ENCODE measurements at places on chromosomes 16 and 17.

- no peak for DNase-seq
These were observed 157.4 kb downstream of the PRKCA start for GRCh38 chr17:66459811-66460270.

- peak; percentile 91 for DNase-seq
These were observed 4.4 kb downstream of the SNAI3 start for GRCh38 chr16:88681709-88682451.

DNA sequence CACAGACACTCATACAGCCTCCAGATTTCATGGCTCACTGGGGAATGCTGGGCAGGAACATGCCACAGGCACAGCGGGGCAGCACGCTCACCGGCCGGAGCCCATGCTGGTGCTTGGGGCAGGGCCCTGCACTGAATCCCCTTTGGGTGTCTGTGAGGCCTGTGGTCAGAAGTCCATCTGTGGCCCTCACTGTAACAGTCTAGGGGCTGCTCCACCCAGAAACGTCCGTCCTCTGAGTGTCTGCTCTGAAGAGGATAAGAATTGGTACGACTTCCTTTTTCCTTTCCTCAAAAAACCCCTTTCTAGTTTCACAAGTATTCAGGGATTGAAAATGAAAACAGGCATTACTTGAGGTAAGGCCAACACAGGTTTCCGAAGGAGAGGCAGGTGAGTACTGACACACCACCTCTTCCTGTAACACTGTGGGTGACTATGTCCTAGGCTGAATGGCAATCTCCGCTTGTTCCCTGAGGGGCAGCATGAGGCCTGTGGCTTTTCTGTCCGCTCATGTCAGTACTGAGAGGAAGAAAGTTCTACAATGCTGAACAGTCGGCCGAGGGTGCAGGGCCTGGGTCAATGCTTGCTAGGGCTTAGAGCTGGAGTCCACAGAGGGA lies 42.5 kb downstream of the TMEM11 start:
- peak; percentile 60 for DNase-seq

GRCh38 chr16:54389836-54390494 lies 103.4 kb upstream of the IRX3 start:
- DNase-seq, result no peak

GRCh38 chr17:17376362-17376761 lies 73.2 kb downstream of the NT5M start:
- DNase-seq, result no peak

DNA sequence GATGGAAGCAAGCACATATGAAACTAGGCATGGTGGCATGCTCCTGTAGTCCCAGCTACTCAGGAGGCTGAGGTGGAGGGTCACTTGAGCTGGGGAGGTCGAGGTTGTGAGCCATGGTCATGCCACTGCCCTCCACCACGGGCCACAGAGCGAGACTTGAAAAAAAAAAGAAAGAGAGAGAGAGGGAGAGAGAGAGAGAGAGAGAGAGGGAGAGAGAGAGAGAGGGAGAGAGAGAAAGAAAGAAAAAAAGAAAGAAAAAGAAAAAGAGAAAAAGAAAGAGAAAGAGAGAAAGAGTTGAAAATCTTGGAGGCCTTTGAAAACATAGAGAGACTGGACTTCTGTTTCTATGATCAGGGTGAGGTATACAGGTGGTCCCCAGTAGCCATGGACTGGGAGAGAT lies 15.4 kb upstream of the ARL4D start:
- DNase-seq, result no peak

GRCh38 chr17:36934692-36935630 lies 2.3 kb upstream of the LHX1 start:
- no peak for DNase-seq

DNA sequence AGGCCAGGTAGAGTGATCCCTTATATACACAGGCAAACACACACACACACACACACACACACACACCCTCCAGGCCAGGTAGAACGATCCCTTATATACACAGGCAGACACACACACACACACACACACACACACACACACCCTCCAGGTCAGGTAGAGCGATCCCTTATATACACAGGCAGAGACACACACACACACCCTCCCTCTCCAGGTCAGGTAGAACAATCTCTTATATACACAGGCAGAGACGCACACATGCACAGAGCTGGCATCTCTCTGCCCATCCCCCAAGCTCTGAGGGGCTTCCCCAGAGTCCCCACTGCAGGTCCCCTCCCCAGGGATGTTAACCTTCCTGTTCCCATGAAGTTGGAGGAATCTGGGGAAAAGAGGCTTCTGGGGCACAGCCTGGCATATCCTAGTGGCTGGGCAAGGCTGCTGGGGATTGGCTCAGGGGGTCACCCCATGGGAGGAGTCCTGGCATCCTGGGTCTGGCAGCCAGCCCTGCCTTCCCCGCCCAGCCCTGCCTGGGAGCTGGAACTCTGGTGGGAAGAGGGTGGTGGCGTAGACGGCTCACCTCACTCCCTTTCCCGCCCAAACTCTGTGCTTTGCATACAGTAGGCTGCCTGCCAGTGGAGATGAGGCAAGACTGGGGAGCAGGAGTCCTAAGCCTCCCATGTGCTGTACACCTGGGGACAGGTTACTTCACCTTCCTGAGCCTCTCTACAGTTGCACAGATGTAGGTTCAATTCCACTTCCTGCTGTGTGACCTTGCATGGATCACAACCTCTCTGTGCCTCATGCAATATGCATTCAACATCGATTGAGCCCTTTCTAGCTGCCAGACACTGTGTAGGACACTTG lies 41.8 kb downstream of the TEKT5 start:
- DNase-seq, result no peak

DNA sequence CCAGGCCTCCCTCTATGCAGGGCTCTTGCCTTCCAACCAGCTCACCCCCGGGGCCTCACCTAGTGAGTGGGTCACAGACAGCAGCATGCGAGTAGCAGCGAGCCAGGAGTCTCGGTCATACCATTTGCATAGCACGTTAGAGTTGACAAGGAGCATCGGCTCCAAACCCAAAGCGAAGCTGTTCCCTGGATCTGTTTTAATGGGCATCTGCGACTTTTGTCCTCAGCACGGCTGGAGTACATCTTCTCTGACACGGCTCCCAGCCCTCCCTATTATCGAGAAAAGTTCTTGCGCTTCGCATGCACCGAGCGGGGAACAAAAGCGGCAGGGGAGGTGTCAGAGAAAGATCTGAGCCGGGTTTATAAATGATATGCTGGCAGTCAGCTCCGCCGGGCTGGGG lies 253.3 kb downstream of the MAF start:
- no peak for DNase-seq

GRCh38 chr16:66616592-66616991 lies 12.1 kb downstream of the CMTM3 start:
- DNase-seq, result no peak

DNA sequence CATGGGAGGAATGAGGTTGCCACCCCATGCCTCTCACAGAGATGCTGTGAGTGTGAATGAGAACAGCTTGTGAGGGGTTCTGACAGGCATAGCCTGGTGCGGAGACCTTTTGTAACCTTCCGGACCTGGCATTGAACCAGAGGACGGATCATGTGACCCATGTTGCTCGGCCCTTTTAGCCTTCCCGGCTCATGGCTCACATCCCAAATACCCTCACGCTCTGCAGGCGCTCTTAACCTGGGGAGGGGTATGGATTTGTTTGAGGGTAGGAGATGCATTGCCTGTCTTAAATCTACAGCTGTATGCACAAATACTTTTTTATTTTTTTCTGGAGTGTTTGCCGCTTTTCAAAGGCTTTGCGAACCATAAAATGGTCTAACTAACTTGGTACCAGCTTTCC lies 102.4 kb upstream of the CRHR1 start:
- no peak for DNase-seq

DNA sequence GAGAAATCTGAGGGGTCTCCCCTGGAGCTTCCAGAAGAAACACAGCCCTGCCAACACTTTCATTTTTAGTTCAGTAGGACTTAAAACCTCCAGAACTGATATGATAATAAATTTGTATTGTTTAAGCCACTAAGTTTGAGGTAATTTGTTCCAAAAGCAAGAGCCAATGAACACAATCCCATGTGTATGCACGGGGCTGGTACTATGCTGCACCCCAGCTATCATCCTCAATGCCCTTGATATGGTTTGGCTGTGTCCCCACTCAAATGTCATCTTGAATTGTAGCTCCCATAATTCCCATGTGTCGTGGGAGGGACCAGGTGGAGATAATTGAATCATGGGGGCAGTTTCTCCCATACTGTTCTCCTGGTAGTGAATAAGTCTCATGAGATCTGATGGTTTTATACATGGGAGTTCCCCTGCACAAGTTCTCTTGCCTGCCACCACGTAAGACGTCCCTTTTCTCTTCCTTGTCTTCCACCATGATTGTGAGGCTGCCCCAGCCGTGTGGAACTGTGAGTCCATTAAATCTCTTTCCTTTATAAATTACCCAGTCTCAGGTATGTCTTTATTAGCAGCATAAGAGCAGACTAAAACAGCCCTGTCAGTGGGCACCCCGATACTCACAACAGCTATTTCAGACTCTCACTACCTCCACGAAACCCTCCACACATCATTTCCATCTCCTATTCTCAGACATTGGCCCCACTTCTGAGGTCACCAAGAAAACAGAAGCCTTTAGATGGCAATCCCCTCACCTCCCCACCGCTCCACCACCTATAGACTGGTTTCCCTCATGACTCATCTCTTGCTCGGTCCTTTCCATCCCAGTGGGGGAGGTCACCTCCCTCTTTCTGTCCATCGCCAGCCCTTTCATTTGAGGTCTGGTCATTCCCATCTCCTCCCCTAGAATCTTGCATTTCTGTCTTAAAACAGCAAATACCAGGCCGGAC lies 8.9 kb upstream of the CACNG1 start:
- peak; percentile 43 for DNase-seq

GRCh38 chr17:67017910-67018309 lies 26.4 kb upstream of the CACNG1 start:
- DNase-seq, result no peak

GRCh38 chr16:22705799-22706198 lies 108.2 kb upstream of the HS3ST2 start:
- DNase-seq, result no peak

DNA sequence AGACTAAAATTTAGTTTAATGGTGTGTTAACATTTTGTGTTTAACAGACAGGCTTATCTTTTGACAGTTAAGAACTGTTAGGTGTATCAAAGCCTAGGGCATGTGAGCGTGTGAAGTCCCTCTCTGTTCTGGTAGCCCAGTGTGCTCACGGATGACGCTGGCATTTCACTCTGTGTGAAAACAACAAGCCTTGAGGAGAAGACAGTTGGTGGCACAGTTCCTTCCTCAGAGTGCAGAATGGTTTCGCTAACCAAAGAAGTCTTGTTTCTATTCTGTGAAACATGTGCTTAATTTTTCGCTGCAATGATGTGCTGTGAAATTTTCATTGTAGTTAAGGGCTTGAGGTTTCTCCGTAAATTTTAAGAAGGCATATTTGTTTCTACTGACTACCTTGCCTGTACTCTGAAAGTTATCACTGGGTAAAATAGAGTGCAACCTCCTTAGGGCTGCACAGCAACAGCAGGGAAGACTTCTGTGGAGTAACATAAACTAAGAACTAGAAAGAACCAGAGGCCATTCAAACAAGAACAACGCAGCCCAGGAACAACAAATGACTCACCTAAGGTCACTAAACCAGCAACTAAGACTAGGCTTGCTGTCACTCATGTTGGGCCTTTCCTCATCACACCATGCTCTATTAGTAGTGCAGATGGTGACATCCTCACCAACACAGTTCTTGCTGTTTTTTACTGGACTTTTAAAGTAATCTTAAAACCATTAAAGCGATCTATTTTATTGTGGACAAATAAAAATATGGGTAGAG lies 33.4 kb downstream of the BRD7 start:
- DNase-seq, result no peak

- no peak for DNase-seq
These were observed 2.0 kb downstream of the XYLT2 start for GRCh38 chr17:50347894-50348291.

DNA sequence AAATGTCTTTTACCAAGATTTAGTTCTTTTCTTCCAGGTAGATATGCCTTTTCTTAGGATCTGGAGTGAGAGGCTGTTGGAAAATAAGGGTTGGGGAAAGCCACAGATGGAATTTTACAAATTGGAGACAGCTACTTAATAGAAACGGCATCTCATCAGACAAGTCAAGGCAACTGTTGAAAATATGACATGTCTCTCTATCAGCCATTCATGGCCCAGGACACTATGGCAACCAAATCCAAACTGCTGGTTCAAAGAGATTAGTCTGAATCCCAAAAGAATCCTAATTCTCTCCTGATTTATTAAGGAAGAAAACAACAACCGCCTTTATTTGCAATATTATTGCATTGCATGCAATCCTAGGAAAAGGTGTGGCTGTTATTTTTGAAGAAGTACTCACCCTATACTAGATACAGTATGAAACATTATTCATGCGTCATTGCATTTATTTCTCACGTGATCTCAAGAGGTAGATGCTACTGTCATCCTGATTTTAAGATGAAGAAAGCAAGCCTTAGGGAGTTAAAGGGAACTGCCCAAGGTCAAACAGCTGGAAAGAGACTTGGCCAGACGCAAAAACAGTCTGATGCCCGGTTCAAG lies 12.6 kb upstream of the CEP20 start:
- no peak for DNase-seq

DNA sequence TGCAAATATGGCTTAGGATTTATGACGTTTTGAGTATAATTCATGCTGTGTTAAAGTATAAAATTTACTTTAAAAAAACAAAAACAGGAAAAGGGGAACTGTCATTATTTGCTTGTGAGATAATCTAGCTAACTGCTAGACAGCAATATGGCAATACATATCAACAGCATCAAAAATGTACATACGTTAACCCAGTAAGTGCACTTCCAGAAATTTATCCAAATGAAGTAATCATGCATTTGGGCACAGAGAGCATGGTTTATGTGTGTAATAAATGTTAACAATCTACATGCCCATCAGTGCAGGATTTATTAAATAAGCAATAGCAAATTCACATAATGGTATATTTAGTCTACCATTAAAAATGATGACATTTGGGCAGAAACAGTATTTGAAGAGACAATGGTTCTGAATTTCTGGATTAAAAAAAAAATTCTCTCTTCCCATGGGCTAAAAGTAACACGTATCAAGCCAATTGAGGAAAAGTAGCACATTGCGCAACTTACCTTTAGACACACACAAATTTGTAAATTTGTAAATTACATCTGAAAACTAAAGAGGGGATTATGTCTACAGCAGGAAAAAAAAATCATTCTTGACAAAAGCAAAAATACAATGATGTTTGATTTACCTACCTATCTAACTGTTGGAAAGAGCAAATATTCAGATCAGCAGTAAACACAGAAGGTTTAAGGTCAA lies 80.2 kb downstream of the CACNG1 start:
- DNase-seq, result no peak
